Hematopoietic multipotent progenitor cell treated with erythropoietin and hydrocortisone succinate and interleukin-3 and kit ligand, for 17 days (in vitro differentiated cells): ENCODE measurements at places on chromosomes 3 and 15.

GRCh38 chr3:192917404-192918274 is at the start of gene MB21D2:
MB21D2 (minus strand) TSS chr3:192917856; CDS start chr3:192917840, 16 bp downstream.
- DNase-seq = no peak

GRCh38 chr15:63752075-63752684 is 81.6 kb downstream of the HERC1 start:
- DNase-seq = peak; percentile 72

GRCh38 chr15:58622877-58623276 is 126.6 kb downstream of the ADAM10 start:
- no peak for DNase-seq

GRCh38 chr15:54810496-54810895 is 386.2 kb downstream of the RSL24D1 start:
- no peak for DNase-seq

DNA sequence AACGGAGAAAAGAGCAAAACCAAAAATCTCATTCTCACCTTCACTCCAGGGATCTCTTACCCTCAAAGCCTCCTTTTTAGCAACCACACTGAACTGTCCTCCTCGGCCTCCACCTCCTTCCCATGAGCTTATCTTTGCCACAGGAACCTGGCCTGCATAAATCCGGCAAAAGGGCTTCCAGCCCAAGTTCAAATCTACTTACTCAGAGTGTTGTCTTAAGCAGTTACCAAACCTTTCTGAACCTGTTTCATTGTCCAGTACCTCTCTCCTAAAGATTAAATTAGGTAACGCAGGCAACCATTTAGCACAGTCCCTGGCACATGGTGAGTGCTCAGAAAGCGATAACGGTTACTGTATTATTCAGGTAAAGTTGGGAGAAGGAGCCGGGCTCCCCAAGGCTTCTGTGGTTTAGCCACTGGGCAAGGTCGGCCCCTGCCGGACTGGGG is 777 bp downstream of the CIB1 start:
- no peak for DNase-seq

- DNase-seq = no peak
These were observed 49.6 kb downstream of the SUMF1 start for GRCh38 chr3:4417449-4417848.

DNA sequence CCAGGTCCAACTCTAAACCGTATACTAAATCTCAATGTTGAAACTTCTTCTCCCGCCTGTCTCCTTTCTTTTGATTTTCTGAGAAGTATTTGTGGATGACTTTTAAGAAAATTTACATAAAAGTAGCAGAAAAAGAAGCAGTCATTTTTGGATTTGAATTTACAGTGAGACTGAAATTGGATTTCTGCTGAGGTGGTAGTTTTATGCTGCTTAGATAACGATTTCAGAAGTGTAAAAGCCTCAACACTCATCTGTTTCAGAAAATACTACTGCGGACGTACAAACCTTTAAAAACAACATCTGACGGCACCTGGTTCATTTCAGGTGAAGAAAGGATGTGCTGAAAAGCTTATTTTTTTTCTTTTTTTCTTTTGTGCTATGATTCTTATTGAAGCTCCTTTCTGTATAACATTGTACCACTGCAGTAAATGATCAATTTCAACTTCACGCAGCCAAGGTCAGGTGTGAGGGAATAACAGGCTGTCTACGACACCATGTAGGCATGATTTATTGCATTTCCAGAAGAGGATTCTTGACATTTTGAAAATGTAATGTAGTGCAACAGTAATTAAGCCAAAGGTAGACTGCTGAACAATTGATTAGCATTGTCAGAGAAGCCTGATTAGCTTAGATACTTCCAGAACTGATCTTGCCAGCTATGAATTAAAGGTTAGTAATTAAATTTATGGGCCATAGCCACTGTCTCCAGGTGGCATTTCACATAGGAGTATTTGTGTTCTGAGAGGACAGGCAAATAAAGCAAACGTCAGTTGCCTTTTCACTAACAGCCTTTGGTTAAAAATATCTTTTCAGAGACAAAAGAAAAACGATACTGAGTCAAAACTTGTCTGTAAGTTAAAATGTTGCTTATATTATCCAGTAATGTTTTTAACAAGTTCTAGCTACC is 134.6 kb upstream of the KBTBD8 start:
- DNase-seq = no peak

GRCh38 chr15:47678040-47678439 is 39.3 kb upstream of the SEMA6D start:
- DNase-seq = no peak

GRCh38 chr15:101505610-101506337 is 16.3 kb upstream of the PCSK6 start:
- DNase-seq = no peak

DNA sequence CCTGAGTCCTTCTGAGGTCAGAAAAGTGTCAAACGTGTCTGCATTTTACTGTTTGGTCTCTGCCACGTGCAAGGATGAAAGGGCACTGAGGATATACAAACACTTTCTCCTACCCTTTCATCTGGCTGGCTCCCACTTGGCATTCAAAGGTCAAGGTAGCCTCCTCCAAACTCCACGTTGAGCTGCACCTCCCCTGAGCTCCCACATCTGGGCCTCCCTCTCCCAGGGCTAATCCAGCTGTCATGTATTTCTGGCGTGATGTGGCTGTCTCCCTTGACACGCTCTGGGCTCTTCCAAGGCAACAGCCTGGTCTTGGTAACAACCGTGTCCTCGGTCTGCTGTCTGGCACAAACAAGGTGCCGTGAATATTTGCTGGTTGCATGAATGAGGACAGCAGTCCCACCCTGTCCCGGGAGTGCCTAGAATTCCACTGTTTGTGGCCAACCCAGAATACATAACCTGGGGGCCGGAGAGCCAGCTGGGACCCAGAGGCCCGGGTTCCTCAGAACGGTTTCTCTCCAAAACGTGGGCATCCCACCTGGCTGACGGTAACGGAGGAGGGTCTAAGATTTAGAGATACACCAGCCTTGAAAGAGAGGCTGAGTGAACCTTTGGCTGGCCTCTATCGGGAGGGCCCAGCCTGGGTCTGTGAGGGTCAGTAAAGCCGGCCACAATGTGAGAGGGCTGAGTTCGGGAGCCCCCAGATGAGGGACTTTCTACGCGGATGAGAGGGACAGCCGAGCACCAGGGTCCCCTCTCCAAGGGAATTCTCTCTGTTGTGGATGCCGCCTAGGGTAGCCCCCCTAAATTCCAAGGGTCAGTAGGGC is 767 bp downstream of the GLT8D1 start:
- DNase-seq = peak; percentile 34

- DNase-seq = no peak
These were observed 20.9 kb downstream of the MCTP2 start for GRCh38 chr15:94252223-94252766.

DNA sequence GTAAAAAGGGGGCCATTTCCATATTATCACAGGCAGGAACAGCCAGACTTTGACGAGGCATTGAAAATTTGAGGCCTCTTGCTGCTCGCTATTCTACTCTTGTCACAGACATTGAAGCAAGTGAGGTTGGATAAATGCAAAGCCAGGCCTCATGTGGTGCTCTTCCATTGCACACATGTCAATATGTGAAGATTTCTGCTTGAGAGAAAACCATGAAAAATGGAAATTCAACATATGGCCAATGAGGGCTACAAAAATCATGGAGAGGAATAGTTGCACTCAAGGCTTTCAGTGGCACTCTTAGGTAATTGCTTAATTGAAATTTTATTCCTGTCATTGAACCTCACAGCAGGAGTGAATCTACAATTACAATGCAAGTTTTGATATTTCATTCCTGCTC is 185.6 kb upstream of the MBNL1 start:
- no peak for DNase-seq

GRCh38 chr3:134312873-134313846 is 61.1 kb downstream of the AMOTL2 start:
- no peak for DNase-seq

DNA sequence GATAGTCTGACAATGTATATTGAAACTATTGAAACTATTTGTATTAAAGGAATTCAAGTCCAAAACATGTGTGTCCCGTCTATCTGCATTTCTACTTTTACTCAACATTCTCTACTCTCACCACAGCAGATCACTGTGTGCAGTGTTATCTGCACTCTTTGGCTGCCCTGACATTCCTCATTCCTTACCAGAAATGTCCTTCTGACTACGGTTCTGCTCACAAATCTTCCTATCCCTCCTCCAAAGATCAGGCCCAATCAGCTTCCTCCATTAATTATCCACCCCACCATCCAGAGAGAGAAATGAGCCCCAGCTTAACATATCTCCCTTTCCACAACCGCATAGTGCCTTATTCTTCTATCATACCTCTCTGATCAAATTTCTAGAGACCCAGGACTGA is 94.7 kb downstream of the TBL1XR1 start:
- DNase-seq = no peak

- peak; percentile 65 for DNase-seq
These were observed 22.6 kb downstream of the DCUN1D1 start for GRCh38 chr3:182957676-182958266.

DNA sequence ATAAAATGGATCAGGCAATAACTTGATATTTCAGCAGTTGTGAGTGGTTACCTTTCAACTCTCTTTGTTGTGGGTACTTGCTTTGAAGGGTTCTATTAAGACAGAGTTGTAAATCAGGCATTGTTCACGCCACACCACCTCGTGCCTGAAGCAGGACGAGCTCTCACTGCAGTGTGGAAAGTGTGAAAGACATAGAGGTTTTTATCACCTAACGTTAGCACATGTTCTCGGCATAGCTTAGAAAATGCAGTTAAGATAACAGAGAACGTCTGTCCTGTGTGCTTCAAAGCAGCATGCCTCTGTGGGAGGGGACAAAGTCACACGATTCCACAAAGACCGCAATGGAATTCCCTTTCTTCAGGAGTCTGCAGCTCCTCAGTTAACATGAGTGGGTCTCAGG is 7.8 kb downstream of the ADAMTS17 start:
- DNase-seq = no peak
